Activated T-cell treated with anti-CD3 and anti-CD28 coated beads for 48 hours (primary cell): ENCODE measurements at places on chromosomes 16 and 17.

DNA sequence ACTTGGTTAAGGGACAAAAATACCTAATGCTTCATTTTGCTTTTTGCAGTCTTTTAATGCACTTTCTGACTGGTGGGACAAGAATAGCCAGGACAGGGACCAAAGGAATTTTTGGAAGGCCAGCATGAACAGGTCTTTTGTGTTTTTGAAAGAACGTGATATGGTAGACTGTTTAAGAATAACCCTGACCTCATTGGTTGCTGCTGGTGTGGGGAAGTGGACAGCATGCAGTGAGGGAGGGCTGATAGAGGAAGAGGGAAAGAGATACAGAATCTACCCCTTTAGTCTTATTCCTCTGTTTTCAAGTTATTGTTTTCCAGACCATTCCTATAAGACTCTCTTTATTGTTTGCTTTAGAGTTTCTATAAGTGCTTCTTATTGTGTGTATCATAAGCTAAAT lies 816.2 kb downstream of the CDH11 start:
- no peak for DNase-seq

DNA sequence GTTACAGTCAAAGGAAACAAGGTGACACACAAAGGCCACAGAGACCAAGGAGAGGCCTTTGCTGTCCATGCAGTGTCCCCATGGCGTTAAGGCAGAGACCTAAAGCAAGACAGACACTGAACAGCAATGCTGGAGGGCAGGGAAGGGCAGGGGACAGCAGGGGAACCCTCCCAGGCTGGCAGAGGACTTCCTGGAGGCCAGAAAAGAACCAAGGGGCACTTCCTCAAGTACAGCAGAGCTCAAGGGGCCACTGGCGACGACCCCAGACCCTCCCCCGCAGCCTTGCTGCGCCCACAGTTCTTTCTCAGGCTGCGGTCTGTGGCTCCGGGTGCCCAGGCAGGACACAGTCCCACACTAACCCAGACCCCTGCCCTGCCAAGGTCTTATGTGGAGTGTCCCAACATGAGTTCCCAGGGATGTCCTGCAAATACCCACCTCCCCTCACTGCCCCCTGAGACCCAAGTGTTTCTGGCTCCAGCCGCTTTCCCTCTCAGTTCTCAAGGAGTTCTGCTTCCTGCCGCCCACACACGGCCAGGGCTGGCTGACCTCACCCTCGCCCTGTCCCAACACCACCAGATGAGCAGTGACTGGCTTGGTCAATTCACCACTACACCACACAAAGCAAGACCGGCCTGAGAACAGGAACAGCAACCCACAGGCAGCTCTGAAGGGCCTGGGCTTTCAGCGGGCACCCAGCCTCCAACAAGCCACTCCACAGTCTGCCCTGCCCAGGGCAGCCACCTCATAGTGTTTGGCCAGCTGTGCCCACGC lies 4.2 kb downstream of the CLCN7 start:
- no peak for DNase-seq

DNA sequence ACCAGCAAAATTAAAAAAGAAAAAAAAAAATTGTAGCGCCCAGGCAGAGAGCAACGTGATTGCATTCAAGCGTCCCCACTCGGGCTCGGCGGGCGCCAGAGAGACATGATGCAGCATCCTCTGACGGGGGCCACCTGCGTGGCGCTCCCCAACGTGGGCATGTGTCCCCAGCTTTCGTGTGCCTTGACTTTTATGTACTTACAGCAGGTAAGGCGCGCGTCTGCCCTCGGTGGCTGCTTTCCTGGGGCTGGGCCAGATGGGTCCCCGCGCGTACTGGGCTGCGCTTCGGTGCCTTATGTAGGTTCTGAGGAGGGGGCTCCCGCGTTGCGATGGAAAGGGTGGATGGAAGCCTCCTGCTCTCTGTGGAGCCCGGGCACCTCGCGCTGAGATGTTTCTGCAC lies 28.4 kb upstream of the RBFOX1 start:
- DNase-seq: no peak

GRCh38 chr16:85642762-85643358 lies 29.7 kb downstream of the GSE1 start:
- no peak for DNase-seq

DNA sequence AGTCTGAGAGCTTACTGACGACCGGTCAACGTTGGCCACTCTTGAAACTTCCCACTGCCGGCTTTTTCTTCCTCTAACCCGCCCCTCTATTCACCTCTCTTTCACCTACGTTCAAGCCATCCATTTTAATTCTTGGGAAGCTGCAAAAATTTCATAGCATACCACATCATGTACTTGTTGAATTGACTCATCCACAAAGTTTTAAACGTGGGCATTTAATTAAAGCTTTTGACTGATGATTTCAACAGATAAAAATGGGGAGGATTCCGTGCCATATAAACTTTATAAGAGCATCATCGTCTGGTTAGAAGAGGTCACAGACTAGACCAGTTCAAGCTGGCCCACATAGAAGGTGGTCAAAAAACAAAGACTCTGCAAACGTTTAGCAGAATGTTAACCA lies 22.5 kb downstream of the VPS53 start:
- no peak for DNase-seq

DNA sequence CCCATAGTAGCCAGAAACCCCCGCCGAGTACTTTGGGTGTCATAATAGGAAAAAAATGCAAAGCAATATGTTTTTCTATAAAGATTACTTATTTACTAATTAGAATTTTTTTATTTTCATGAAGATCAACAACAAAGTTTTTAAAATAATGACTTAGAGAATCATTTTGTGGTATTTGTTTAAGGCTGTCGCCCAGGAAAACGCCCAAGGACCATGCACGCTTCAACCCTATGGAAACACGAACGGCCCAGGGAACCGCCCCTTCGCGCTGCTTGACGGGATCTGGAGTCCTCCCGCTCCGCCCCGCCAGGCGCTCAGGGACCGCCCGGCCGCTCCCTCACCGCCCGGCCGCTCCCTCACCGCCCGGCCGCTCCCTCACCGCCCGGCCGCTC lies 408 bp upstream of the KPNA2 start:
- peak; percentile 90 for DNase-seq

- DNase-seq: no peak
These were observed 931.6 kb upstream of the GOT2 start for GRCh38 chr16:59665618-59666220.

- DNase-seq: peak; percentile 1
These were observed 22.7 kb downstream of the BCO1 start for GRCh38 chr16:81261049-81261648.

GRCh38 chr17:50332196-50332595 lies 13.7 kb upstream of the XYLT2 start:
- no peak for DNase-seq

DNA sequence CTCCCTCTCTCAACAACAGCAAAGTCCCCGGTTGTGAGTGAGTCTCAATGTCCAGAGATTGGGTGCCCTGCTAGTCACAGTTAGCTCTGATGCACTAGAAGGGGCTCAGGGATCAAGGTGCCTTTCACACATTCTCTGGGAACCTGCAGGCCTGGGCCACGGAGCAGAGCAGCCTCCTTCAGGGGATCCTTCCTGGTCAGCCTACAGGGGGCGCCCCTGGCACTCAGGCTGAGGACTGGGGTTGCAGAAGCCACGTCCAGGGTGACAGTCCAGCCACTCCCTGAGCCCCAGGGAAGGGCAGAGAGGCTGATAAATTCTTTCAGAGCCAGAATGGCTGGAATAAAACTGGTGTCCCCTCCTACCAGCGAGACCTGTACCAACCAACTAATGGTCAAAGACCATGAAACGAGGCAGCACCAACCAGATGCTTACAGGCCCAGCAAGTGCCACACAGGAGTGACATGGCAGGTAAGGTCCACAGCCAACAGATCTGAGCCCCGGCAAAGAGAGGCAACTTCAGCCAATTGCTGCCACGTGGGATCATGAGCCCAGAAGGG lies 43.5 kb downstream of the ST3GAL2 start:
- DNase-seq: peak; percentile 68

DNA sequence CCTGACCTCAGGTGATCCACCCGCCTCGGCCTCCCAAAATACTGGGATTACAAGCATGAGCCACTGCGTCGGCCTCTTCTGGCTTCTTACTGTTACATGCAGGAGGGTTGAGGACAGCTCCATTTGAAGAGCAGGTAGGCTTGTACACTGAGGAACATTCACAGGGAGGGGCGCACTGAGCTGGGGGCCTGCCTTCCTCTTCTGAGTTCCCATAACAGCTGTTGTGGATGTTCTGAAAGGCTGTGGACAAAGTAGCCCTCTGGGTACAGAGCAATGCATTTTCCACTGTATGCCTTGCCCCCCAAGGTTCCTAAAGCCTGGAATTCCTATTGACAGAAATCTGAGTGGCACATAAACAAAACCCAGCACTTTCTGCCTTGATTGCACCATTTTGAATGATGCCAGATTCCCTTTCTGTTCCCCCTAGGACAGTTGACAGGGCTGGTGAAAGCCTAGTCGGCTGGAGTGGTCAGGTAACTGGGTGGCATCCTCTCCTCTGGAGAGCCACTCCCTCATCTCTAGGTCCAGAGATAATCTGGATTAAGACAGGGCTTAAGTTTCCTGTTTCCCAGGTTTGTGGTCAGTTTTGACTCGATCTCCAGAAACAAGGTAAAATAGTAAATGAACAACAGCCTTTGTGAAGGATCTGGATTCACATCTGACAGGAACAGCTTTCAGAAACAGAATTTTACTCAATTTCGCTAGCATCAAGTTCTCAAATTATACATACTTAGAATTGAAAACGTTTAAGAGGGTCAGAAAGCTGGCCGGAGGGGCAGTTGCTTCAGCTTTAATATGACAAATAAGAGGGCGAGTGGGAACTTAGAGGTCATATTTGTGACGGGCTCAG lies 1.3 kb upstream of the CDK5R1 start:
- no peak for DNase-seq

GRCh38 chr16:1262846-1263221 lies 7.0 kb downstream of the TPSD1 start:
- DNase-seq: no peak

DNA sequence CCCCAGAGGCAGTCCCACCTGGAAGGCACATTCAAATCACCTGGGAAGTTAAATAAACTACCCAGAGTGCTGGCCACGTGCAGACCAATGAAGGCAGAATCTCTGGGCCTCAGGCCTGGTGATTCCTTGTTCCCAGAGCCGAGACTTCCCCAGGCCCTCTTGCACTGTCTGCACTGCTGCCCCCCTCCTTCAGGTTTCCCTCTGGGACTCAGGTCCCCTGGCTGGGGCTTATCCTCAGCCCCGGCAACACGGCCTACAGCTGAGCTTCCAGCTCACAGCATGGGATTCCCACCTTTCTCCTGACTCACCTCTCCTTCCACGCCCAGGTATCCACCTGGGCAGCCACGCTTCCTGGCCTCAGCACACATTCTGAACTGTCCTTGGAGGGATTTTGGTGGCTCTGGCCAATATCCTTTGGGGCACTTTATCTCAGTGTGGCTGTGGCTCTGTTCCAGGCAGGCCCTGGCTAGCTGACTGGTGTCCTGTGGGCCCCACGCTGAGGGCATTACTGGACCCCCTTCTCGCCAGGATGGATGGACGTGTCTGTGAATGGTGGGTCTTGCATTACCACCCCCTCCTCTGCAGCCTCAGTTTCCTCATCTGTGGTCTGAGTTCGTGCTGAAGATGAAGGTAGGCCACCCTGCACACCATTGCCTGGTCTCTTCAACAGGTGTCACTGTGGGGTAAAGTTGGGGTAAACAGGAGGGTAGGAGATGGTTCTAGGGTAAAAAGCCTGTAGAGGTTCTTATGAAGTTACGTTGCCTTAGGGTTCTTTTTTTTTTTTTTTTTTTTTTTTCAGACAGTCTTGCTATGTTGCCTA lies 165.7 kb downstream of the IRF8 start:
- DNase-seq: no peak

DNA sequence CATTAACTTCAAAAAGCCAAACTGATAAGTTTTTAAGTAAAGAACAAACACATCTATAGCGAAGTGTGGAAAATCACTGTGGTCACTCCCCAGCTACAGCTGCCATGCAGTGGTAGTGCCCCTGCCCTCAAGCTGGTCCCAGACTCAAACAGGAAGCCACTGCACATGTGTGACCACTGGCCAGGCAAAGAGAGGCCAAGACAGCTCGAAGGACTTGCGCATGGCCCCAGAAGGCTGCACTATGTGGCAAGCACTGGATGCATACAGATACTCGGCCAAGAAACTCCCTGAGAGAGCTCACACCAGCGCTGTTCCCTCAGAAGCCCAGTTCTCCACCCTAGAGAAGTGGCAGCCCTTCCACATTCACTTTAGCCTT lies 82.4 kb downstream of the ANKRD11 start:
- DNase-seq: no peak

GRCh38 chr17:42906772-42907446 lies 6.3 kb downstream of the G6PC1 start:
- DNase-seq: no peak

GRCh38 chr16:87160234-87160636 lies 157.0 kb downstream of the C16orf95 start:
- no peak for DNase-seq

DNA sequence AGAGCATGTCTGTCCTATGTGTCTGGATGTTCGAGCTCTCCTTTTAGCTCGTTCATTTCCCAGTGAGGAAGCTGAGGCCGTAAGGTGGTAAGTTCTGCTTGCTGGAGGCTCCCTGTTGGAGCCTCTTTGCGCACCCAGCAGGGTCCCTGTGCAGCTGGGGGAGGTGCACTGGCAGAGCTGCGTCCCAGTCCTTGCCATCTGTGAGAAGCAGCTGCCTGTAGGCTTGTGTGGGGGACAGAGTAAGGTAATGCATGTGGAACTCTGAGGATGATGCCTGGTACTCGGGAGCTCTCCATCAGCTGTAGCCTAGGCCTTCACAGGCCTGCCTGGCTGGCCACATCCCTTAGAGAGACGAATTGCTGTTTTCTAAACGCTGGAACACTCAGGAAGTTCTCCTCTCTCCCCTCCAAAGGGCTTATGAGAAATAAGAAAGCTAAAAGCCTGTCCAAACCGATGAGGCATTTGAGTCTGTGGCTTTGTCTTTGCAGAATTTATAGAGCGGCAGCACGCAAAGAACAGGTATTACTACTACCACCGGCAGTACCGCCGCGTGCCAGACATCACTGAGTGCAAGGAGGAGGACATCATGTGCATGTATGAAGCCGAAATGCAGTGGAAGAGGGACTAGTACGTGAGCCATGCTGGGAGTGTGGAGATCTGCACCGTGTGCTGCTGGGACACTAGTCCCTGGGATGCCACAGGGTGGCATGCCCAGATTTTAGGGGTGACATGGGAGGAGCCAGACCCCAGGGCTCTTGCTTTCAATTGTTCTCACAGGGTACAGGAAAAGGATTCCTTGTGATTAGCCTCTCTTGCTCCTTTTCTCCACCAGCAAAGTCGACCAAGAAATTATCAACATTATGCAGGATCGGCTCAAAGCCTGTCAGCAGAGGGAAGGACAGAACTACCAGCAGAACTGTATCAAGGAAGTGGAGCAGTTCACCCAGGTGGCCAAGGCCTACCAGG lies 1.6 kb downstream of the NDUFB10 start:
- no peak for DNase-seq

GRCh38 chr17:48596735-48597527 lies 3.4 kb upstream of the HOXB5 start:
- no peak for DNase-seq

DNA sequence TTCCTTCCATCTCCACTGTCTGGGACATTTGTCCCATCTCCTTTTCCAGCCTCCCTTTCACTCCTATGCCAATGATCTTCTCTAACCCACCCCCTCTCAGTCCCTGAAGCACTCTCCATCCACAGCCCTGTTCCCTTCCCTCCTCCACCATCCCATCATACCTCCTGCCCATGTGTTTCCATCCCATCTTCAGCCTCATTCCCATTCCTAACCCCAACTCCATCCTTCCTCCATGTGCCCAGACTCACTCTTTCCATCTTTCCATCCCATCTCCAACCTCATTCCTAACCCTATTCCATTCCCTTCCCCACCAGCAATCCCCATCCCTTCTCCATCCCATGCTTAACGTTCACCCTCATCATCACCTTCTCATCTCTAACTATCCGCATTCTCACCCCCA lies 4.3 kb downstream of the IL27 start:
- DNase-seq: no peak

GRCh38 chr16:69890114-69890891 lies 60.8 kb upstream of the CLEC18A start:
- DNase-seq: no peak
